Umbilical cord (tissue), 2 donors: ENCODE measurements at places on chromosomes 13 and 19.
A peak's percentile ranks its signal among the peaks of the same experiment; 100 is the strongest.

GRCh38 chr13:44605275-44605674, 29.1 kb upstream of the TSC22D1 start:
- no peak for DNase-seq

DNA sequence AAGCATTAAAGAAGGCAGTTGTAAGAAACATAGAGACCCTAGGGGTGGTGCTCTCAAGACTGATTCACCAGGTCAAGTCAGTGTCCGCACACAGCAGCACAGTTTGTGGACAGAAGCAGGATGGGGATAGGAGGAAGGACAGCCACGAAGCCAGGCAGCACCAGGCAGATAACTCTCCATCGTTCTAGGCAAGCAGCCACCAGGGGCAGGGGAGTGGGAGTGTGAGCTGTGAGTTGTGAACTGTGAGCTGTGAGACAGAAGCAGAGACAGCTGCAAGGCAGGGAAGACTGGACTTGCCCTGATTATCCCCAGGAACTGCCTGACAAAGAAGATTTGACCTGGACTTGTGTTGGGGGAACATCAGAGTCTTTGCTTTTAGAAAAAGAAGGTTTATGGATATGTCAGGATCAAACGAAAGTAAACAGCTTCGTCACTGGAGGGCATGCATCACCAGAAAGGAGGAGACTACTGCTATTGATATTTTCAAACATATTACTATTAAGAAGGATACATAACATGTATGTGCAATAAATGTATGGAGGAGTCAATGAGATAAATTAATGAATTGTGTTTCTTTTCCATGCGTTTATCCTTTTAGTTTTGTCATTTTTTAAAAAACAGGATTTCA, 286.1 kb downstream of the IRS2 start:
- peak; percentile 5 for DNase-seq

DNA sequence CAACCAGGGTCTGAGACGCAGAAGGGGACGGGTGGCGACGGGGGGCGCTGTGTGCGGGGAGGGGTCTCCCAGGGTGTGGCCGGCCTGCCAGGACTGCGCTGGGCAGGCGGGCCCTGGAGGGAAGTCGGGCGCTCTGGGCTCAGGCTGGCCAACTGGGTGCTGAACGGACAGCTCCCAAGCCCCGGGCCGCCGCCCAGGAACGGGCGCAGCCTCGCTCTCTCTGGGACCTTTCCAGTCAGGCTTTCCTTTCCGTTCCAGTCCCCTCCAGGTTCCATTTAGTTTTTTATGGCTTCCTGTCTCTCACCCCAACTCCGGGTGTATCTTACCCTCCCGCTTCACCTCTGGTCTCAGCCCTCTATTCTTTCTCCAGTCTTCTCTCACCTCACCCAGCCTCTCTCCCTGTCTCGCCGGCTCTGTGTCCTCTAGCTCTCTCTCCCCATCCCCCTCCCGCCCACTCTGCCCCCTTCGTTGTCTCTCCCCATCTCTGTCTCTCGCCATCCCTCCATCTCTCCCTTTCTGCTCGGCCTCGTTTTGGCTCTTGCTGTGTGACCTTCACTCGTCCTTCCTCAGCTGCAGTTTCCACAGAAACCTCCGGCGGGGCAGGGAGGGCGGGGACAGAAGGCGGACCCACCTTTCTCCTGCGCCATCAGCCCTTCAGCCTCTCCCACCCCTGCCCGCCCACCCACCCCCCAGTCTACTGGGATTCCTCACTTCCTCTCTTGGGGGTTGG, 3.3 kb upstream of the ATP1A3 start:
- DNase-seq = peak; percentile 32

DNA sequence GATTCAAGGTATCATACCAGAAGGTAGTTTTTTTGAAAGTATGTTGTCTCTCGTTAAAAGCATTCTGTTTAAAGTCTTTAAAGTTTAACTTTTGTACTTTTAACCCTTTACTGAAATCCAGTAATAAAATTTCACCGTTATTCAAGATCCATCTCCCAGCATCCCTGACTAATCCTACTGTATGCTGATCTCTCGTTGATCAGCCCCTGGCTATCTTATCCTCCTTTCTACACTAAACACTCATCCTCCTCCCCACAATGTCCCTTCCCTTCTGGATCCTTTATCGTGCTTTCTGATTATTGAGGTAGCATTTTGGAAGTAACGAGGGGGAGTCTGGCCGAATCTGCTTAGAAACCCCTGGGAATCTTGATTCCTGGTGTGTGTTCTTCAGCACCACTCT, 1.3 kb downstream of the TPP2 start:
- peak; percentile 4 for DNase-seq

- no peak for DNase-seq
These were observed 6.7 kb upstream of the C13orf46 start for GRCh38 chr13:113980489-113981064.

GRCh38 chr19:46573679-46574498, 27.2 kb upstream of the CALM3 start:
- DNase-seq = no peak

DNA sequence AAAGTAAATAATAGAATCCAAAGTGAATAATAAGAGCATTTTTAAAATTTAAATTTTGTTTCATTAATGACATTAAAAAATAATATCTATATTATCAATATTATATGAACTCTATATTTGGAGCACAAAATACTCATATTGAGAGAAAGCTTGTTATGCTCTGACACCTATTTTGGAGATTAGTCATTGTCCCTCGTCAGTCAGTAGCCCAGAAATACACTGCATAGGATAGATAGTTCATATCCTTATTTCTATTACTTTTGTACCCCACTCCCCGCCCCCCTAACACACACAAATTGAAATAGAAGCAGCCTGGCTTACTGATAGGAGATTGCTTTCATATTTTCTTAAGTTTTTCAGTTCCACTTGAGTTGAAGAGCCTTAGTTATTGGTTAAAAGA, 652.8 kb downstream of the PCDH9 start:
- no peak for DNase-seq

GRCh38 chr13:108273429-108274118, 4.1 kb downstream of the TNFSF13B start:
- DNase-seq = no peak
